Adipocyte (in vitro differentiated cells): ENCODE measurements at places on chromosomes 16 and 17.

DNA sequence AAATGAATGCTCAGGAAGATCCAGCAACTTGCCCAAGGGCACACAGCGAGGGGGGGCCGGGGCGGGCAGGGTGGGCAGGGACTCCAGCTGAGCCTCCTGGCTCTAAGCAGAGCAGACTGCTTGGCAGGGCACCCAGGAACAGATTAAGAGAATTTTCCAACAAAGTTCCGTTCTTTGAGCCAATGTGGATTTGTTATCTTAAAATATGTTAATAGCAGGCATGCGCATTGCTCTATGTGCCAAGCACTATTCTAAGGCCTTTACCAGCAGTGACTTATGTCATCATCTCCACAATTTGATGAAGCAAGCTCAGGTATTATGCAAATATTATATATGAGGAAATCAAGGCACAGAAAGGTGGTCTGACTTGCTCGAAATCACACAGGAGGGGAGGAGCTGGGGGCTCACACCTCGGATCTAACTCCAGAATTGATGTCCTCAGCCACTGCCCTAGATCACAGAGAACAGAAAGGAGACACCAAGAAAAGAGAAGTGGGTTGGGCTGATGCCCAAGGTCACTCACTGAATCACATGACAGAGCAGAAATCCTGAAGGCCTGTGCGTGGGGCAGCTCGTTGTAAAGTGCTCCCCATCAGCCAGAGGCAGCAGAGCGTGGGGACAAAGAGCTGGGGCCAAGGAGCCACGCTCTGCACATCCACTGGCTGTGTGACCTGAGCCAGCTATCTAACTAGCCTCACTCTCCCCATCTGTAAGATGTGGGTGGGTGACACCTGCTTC is 23.2 kb upstream of the MEAK7 start:
- no peak for DNase-seq

- DNase-seq: peak; percentile 78
Observed at GRCh38 chr17:30226878-30227277, 8.6 kb downstream of the SLC6A4 start.

- peak; percentile 11 for DNase-seq
Observed at GRCh38 chr16:51497541-51498211, 346.6 kb upstream of the SALL1 start.

GRCh38 chr16:57940382-57940966 is 30.5 kb downstream of the CNGB1 start:
- DNase-seq: no peak

- no peak for DNase-seq
Observed at GRCh38 chr17:66967837-66968543, 3.5 kb downstream of the CACNG4 start.

- peak; percentile 88 for DNase-seq
Observed at GRCh38 chr17:42276359-42276608, at the start of gene STAT5B. Gene STAT5B, minus strand, starts transcription at chr17:42276391. Its CDS starts 44,264 bp downstream, at chr17:42232127.

GRCh38 chr16:48155926-48156789 is at the start of gene ABCC12:
Gene ABCC12, minus strand, starts transcription at chr16:48155993. Its CDS starts 9,569 bp downstream, at chr16:48146424.
- DNase-seq: no peak

GRCh38 chr16:48133455-48134211 is 22.2 kb downstream of the ABCC12 start:
- DNase-seq: no peak

DNA sequence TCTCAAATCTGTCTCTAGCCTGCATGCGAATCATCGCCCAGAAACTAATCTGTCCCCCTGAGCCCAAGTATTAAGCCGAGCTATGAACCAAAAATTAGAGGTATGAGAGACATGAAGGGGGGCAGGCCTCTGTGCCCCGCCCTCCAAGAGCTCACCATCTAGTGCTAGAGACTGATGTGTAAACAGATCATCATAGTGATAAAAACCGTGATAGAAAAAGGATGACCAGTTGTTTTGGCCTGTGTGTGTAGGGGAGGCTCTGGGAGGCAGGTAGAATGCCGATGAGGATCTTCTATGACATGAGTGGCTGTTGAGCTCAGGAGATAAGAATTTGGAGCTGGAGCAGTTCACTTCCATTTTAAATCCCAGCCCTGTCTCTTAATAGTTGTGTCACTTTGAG is 89.1 kb upstream of the TBX2 start:
- no peak for DNase-seq

DNA sequence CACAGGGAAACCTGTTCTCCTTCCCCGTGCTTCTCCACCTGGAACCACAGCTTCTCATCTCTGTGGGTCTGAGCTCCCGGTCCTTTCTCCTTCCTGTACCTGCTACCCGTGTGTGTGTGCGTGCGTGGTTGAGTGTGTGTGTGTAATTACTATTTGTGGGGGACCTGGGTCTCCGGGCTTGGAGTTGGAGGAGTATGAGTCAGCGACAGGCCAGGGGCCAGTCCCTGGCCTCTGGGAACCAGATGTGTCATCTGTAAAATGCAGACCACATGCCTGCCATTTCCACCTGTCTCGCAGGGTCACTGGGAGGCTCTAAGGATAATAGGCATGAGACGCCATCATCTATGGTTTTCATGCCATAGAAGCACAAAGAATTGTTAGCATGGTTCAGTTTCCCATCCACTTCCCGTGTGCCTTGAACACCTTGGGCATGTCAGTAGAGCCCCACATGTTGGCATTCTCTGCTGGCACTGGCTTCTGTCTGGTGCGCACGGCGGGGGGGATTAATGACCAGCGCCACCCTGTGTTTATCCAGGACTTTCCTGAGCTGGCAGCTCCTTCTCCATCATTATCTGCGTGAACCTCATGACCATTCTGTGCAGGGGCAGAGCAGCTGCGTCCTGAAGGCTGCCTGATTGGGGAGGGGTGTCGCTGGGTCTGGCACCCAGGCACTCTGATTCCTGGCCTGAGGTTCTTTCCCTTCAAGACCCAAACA is 1.5 kb downstream of the ZNF205 start:
- DNase-seq: no peak

DNA sequence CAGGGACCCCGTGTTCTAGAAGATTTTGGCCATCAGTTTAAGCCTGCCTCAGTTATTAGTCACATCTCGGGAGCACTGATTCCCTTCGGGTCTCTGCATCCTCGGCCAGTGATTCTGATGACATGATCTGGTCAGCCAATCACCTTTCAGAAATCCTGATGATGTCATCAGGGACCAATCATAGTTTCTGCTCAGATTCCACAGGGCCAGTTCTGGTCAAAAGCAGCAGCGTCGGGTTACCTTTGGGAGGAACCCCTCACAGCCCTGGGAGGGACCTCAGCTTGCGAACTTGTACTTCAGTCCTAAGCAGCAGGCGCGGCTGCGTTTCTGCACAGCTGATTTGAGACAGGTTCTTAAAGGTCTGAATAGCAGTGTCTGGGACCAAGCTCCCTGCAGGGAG is 13.9 kb downstream of the KDM8 start:
- peak; percentile 78 for DNase-seq

- DNase-seq: peak; percentile 56
Observed at GRCh38 chr16:72715267-72715666, 332.7 kb downstream of the ZFHX3 start.

DNA sequence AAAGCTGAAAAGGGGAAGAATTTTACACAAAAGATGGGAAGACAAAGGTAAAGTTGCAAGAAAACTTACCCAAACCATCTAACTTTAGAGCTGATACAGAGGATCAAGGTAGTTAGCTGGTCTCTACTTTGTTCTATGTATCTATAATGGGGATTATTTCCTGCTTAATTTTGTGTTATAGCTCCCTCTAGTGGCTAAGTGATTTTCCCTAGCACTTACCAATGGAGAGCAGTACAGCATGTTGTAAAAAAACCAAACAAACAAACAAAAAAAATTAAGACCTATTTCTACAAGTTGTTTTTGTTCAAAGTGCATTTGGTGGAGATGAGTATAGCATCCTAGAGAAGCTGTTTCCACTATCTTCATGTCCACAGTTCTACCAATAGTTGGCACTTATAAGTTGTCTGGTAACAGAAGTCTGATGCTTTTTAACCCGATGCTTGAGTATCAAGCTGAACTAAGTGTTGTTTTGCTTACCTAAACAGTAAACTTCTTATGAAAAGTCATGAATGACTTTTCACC is 7.5 kb downstream of the SRSF1 start:
- DNase-seq: peak; percentile 92
